ENCODE measurements at places on chromosomes 4 and X.

DNA sequence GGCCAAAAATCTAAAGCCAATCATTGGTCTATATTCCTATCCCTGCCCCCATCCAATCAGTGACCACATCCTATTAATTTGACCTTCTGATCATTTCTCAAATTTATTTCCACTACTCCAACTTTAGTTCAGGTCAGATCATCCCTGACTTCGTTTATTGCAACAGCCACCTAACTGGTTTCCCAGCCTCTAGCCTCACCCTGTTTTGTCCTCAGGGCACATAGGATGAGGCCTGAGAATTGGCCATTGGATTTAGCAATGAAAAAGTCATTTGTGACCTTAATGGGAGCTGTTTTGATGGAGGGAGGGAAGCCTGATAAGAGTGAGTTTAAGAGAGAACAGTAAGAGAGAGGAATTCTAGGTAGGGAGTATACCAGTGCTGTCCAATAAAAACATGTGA, 155.0 kb downstream of the AMMECR1 start:
- DNase-seq: no peak

DNA sequence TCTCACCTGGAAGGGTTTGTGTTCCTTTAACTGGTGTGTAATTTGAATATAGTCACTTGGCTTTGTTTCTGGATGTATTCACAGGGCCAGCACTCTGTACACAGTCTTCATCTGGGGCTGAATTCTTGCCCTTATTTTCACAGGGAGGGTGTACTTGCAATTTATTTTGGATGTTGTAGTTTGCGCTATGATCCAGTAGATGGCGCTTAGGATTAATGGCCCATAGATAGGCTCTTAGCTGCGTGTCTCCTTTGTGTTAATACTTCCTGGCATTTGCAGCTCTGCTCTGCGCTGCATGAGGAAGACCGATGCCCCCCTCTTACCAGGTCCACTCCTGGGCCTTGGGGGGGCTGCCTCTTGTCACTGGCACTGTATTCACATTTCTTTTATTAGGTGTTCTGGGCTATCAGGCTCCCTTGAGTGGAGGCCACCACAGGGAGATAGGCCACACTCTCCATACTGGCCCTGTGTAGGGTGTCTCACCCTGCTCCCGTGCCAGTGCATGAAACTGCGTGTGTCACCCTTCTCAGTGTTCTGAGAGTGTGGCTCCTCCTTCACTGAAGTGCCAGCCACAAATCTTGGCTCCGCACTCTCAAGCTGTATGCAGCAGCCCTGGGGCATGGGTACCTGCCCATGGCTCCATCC, 562.2 kb downstream of the ZIC3 start:
- no peak for DNase-seq

- no peak for DNase-seq
These were observed 822 bp downstream of the ZNF275 start for GRCh38 chrX:153334654-153335295.

DNA sequence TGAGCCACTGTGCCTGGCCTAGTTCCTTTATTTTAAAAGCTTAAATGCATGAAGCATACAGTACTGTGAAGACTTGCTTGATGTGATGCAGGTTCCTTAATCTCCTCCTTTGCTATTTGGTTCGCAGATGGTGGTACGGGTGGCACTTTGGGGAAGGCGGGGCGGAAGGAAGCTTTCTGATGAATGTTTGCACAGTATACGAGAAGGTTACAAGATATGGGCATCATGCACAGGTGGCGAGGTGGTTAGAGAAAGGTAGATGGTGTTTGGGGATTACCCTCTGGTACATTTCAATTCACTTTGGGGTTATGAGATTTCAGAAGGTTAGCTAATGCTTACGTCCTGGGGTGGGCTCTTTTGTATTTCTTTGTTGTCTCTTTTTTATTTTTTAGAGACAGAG, 17.2 kb downstream of the RHOH start:
- DNase-seq: no peak

DNA sequence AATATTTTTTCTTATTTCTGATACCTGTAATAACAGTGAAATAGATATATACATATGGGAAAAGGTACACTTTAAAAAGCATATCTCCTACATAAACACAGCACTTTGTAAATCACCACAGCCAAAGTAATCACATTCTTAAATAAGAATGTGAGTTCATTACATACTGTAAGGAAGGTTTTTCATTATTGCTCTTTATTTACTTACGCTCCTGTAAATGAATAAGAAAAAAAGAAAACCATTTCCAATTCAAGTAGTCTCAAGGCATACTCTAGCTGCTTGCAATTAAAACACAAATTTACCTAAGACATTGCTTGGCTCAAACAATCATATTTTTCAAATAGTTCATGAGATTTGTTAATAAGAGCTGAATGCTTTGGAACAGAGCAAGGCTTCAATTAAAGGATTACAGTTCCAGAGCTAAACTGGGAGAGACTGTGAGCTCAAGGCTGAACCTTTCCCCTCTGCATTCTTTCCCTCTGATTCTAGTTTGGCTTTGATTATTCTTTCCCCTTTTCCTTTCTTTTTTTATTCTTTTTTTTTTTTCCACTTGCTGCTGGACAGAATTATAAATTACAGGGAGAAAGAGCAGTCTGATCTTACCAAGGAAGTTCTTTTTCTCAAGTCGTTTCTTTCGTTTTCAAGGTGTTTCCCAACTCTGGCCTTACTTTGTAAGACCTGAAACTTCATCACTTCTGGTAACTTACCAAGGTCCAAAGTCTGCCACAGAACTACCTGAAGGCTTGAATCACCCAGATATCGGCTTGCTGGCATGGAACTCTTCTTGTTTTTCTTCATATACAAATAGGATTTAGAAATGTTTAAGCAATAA, 278.3 kb downstream of the INPP4B start:
- no peak for DNase-seq

- no peak for DNase-seq
These were observed 28.9 kb upstream of the CAMK2D start for GRCh38 chr4:113790478-113790877.

DNA sequence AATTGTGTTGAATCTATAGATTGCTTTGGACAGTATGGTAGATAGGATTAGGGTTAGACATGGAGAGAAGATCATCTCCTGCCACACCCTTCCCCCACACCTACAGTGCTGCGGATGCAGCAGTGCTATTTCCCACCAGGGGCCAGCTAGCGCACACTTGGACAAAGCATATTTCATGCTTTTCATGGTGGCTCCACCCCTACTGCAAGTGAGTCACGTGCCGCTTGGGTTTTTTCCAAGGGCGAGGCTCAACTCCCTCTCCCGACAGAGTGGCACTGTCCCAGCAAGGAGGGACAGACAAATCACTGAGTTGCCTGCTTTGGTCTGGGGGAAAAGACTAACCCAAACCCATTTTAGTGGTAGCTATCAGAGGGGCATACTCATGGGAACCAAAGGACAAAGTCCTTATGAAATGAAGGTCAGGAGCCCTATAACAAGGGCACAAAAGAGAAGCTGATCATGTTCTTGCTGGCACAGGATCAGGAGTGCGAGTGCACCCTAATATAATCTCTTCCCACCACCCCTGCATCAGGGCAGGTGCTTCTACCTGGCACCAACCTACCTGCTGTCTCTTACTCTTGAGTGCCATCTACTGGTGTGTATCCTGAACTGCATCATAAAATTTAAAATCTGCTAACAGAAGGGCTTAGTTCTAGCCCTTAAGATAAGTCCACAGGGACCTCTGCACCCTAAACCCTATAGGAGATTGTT, 55.1 kb upstream of the PGAM4 start:
- no peak for DNase-seq

GRCh38 chrX:55111578-55112254, 22.9 kb downstream of the PAGE2 start:
- no peak for DNase-seq

DNA sequence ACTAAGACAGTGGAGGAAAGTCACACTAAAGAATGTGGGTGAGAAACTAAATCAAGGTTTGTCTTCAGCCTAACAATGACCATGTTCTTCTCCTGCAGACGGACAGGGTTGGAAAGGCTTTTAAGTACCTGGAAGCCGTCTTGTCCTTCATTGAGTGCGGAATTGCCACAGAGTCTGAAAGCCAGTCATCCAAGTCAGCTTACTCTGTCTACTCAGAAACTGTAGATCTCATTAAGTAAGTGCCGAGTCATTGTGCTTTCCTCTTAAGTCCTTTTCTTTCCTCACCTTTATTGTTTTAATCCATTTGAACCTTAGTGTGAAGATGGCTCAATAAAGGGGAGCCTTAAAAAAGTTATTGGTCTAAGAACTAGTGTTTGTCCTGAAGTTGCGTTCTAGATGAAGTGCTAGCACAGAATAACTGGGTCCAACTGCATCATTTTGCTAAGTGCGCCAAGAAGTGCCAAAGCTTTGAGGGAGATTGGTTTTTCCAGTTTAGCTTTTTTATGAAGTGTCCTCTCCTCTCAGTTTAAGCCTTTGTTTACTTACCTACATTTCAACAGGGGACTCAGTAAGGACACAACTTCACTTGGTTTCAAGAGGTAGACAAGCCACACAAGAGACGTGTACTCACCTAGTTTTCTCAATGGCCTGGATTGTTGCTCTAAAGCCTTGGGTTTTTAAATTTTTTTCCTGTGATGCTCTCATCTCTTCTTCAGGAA, 89.3 kb downstream of the KLHL8 start:
- no peak for DNase-seq

DNA sequence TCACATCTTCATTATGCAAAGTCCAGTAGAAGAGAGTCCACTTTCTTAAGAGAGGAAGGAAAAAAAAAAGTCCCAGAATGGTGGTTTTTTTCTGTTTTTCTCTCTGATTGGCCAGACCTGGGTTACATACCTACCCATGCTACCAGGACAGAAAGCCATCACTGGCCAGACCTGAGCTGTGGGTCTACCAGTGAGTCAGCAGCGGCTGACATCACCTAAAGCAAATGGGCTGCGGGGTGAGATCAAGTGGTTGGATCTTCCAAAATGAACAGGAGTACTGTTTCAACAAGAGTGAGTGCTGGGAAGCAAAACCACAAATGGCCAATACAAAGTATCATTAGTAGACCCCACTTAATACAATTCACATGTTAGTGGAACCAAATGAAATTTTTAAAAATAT, 1.6 kb upstream of the NDST3 start:
- no peak for DNase-seq

DNA sequence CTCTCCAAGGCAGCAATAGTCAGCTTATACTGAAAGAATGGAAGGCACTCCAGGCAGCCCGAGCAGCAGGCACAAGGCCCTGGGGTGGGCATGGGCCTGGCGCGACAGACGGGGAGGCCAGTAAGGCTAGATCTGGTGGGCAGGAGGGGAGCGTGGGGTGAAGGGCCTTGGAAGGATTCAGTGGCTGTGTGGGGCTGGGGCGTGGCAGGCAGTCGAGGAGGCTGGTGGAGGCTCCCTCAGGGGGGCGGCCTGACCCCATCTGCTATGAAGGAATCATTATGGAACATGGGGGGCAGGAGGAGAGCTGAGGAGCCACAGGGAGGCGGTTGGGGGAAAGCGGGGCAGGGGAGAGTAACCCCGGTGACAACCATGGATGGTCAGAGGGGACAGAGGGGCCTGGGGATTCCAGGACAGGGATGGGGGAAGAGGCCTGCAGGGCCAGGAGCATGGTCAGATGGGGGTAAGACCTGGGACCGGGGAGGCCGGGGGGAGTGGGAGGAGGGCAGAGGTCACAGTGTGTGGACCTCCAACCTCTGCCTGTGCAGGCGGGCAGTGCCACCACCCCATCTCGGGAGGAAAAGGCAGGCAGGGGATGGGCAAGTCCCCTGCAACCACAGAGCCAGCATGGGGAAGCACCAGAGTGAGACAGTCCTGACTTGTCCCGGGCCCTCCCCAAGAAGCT, 70.3 kb downstream of the ACOX3 start:
- DNase-seq: no peak

- DNase-seq: no peak
These were observed 198.8 kb downstream of the STIM2 start for GRCh38 chr4:27059446-27059845.

DNA sequence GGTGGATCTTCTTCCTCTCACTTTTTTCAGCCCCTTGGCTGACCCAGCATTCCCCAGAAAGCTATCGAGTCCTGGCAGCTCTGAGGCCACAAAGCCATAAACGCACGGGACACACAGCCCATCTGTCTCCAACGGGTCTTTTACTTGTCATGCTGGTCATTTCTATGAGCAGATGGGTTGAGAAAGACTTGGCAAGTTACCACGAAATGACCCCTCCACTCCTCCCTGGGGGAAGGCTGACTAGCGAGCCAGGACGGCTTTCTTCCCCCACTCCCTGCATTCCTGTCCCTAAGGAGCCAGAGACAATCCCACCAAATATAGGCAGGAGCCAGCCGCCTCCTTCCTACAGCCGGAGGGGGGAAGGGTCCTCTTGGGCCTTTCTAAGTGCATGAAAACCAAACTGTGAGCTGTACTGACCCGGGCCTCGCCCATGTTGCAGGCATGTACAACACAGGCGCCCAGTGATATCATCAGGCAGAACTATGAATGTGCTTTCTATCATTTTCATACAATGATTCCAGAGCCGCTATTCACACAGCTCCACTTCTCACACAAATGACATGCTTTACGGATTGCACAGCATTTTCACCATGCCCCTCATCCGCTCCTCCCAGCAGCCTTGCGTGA, 28.6 kb downstream of the AFAP1 start:
- no peak for DNase-seq

GRCh38 chr4:16757080-16757521, 141.3 kb downstream of the LDB2 start:
- no peak for DNase-seq

- no peak for DNase-seq
These were observed 85.7 kb downstream of the TET2 start for GRCh38 chr4:105232374-105232773.

- peak; percentile 52 for DNase-seq
These were observed 5.2 kb upstream of the TCEANC start for GRCh38 chrX:13647709-13648212.

DNA sequence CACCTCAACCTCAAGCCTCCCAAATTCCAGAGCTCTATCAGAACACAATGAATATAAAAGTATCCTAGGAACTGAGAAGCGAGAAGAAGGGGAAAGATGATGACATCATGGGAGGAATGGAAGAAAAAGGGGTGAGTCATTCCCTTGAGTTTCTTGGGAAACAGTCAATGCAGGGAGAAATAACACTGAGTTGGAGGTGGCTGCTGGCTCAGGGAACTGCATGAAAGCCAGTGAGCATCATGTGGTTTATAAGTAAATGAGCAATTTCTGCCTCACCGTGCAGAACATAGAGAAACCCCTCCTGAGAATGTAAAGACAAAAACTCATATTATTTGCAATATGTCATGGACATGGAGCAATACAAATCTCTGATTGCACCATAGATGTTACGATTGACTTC, 73.3 kb downstream of the SHOX start:
- no peak for DNase-seq

- DNase-seq: no peak
These were observed 19.4 kb upstream of the BMP2K start for GRCh38 chr4:78756776-78757175.

Measured in activated naive CD4-positive, alpha-beta T cell treated with anti-CD3 and anti-CD28 coated beads, Interleukin-2, amount 50 U/mL, for 72 hours (primary cell).